Heart left ventricle (tissue), 16 donors: ENCODE measurements at places on chromosomes 4 and X. TPM values are rescaled to one million over a fixed set of nuclear protein-coding genes. Genes with fewer than 3 reads are reported as not detected.

Gene RAB39B
- 0.34 TPM for total RNA-seq

Gene SLC34A2
- not detected for total RNA-seq

Gene TRPC3
- 0.14 TPM for total RNA-seq

Gene TRO
- 2.5 TPM for total RNA-seq

Gene INPP4B
- 128 TPM for total RNA-seq

Gene SPARCL1
- 578 TPM for total RNA-seq

Gene P2RY10
- 1.8 TPM for total RNA-seq

Gene USP26
- not detected for total RNA-seq

DNA sequence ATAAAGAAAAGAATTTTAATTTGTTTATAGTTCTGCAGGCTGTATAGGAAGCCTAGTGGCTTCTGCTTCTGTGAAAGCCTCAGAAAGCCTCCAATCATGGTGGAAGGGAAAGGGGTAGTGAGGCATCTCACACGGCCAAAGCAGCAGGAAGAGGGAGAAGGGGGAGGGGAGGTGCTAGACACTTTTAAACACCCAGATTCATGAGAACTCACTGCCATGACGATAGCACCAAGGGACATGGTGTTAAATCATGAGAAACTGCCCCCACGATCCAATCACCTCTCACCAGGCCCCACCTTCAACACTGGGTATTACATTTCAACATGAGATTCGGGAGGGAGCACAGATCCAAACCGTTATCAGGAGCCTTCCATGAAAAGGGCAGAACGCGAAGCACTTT lies 18.1 kb downstream of the SMIM31 start:
- no peaks in the 10 kb centered on the region for H3K27me3 ChIP-seq
- H3K36me3 ChIP-seq, result no peaks in the 10 kb centered on the region
- H3K27ac ChIP-seq, result no peak overlapping the region
- no peak overlapping the region for H3K4me3 ChIP-seq
- no peaks in the 10 kb centered on the region for H3K4me1 ChIP-seq

DNA sequence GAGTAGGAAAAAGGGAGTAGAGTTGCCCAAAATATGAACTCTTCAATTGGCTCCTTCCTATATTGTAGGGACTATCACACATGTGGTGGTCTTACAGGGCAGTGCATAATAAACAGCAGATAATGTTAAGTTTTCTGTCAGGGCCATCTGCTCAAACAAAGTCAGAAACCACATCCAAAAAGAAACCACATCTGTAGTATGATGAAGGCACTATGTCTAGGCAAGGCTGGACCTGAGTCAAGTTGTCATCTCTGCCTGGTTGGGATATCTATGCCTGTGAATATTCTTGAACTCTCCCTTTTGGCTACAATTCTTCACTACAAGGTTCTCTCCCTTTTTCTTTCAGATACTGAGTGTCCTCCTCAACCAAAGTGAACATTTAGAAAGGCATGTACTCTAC lies 109.4 kb upstream of the C1GALT1C1 start:
- no peak overlapping the region for H3K4me3 ChIP-seq
- H3K27ac ChIP-seq, result no peak overlapping the region
- DNase-seq, result no peak
- H3K36me3 ChIP-seq, result no peaks in the 10 kb centered on the region

DNA sequence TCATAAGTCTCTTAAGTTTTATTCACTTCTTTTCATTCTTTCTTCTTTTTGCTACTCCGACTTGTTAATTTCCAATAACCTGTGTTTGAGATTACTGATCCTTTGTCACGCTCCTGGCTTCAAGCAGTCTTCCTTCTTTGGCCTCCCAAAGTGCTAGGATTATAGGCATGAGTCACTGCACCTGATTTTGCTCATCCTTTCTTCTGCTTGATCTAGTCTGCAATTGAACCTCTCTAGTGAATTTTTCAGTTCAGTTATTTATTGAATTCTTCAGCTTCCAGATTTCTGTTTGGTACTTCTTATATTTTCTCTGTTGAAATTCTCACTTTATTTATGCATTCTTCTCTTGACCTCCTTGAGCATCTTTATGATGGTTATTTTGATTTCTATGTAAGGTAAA lies 38.6 kb upstream of the SYTL5 start:
- H3K36me3 ChIP-seq, result no peaks in the 10 kb centered on the region
- no peaks in the 10 kb centered on the region for H3K27me3 ChIP-seq
- DNase-seq, result no peak
- no peak overlapping the region for H3K4me3 ChIP-seq

DNA sequence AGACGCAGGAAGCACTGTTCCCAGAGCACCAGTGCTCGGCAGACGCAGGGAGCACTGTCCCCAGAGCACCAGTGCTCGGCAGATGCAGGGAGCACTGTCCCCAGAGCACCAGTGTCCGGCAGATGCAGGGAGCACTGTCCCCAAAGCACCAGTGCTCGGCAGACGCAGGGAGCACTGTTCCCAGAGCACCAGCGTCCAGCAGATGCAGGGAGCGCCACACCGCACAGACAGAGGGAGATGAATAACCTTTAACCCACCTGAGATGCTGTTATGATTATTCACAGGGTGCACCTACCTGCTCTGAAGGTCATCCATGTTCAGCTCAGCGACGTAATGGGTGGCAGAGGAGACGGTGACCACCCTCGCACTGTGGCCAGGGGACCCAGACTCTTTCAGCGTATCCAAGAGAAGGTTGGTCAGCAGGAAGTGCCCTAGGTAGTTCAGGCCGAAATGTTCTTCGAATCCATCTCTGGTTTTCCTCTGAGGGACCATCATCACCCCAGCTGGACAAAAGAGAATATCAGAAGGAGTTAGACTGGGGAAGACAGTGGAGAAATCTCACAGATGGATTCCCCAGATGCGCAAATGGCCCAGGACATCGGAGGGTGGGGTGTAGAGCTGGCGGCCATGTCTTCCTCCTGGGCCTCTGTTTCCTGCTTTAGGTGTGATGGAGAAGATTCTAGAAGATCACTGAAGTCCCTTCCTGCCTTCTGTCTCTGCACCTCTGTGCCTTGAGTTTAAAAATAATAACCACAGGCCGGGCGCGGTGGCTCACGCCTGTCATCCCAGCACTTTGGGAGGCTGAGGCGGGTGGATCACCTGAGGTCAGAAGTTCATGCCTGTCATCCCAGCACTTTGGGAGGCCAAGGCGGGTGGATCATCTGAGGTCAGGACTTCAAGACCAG lies 234.1 kb downstream of the DHRSX start:
- no peaks in the 10 kb centered on the region for H3K4me1 ChIP-seq
- H3K36me3 ChIP-seq, result no peaks in the 10 kb centered on the region
- H3K4me3 ChIP-seq, result no peak overlapping the region
- no peak for DNase-seq
- no peak overlapping the region for H3K27ac ChIP-seq

DNA sequence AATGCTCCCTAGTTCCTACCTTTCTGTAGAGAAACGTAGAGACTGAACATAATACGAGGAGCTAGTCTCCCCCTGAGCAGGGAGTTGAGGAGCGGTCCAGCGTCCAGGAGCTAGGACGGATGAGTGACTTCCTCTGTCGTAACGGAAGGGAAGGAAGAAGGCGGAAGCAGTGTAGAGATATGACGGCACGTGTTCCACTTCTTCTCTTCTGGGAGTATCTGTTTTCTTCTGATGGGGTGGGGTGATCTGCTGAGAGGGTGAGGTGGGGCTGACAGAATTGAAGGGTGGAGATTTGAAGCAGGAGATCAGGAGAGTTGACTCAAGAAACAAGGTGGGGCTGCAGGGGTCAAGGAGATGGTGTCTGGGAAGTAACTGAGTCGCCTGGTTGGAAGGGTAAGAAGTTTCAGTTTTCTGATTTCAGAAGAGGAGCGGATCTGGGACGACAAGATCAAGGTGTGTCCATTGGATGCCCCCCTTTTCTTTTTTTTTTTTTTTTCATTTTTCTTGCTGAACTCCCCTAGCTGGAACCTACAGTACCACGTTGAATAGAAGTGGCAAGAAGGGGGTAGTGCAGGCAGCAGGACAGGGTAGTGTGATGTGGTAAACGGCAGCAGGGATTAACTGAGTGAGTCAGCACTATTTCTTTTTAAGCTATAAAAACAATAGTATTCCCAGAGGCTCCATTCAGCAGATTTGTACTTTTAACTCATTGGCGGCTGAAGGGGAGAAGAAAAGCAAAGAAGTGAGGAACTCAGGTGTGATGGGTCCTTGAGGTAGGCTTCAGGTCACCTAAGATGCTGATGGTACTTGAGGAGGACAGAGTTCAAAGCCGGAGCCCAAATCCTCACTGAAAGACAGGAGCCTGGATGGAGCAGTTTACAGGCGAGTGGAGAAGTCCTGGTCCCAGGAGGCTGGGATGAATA lies 50.8 kb upstream of the SETD7 start:
- H3K4me1 ChIP-seq, result no peaks in the 10 kb centered on the region
- H3K4me3 ChIP-seq, result no peak overlapping the region
- no peak overlapping the region for H3K27ac ChIP-seq
- H3K36me3 ChIP-seq, result no peaks in the 10 kb centered on the region
- no peaks in the 10 kb centered on the region for H3K27me3 ChIP-seq

- H3K4me1 ChIP-seq, result no peaks in the 10 kb centered on the region
- DNase-seq, result no peak
- H3K4me3 ChIP-seq, result no peak overlapping the region
- no peaks in the 10 kb centered on the region for H3K27me3 ChIP-seq
- no peak overlapping the region for H3K27ac ChIP-seq
Observed at GRCh38 chr4:71141125-71141524, 147.7 kb downstream of the DCK start.

DNA sequence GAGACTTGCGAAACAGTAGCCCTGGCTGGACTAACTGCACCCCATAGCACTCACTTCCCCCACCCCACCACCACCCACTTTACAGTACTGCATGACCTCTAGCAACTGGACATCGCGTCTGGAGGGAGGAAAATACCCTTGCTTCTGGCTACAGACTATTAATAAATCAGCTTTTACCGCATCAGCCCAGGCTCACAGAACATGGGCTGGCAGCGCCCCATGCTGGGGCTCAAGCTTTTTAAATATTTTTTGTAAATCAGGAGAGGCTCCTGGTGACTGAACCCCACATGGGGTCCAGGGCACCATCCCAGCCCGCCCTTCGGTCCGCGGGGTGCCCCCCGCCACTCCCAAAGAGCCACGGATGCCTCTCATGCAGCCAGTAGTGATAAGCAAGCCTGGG lies 2.7 kb downstream of the HS6ST2 start:
- no peaks in the 10 kb centered on the region for H3K27me3 ChIP-seq
- no peak for DNase-seq
- no peaks in the 10 kb centered on the region for H3K36me3 ChIP-seq
- no peak overlapping the region for H3K27ac ChIP-seq
- no peaks in the 10 kb centered on the region for H3K4me1 ChIP-seq
- no peak overlapping the region for H3K4me3 ChIP-seq

DNA sequence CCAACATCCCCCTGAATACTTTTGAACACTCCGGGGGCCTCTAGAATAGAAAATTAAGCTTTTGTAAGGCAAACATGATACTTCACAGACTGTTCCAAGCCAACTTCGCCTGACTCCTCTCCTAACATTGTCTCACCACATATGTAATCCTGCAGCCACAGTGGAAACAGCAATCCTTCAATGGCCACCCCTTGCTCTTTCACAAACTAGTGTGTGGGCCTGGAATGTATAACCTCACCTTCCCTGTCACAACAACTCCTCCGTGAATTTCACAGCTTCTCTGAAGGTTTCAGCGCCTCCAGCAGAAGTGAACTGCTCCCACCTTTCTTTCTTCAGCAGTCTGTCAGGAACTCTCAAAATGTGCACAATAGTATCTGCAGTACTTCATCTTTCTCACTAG lies 185.1 kb downstream of the ADGRL3 start:
- H3K36me3 ChIP-seq, result no peaks in the 10 kb centered on the region
- H3K27me3 ChIP-seq, result no peaks in the 10 kb centered on the region
- H3K27ac ChIP-seq, result no peak overlapping the region
- H3K4me3 ChIP-seq, result no peak overlapping the region
- no peaks in the 10 kb centered on the region for H3K4me1 ChIP-seq

DNA sequence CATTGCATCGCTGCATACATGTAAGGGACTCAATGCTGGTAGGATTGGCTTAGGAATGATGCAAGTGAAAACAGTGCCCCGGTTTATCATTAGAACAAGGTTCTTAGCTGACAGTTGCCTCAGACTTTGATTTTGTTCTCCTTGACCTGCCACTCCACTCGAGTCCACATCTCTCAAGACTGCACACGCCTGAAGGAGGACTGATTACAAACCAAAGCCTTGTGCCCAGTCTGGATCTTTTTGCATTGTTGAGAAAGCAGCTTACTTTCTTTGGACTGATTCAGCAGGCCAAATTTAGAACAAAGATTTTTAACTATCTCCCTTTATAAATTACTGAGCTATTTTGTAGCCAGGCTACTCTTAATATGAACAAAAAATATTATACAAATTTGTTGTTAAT lies 125.6 kb downstream of the PTTG2 start:
- no peak overlapping the region for H3K4me3 ChIP-seq
- H3K36me3 ChIP-seq, result peaks cover 21% of the 10 kb centered on the region
- DNase-seq, result no peak

- H3K36me3 ChIP-seq, result no peaks in the 10 kb centered on the region
- DNase-seq, result no peak
- H3K27me3 ChIP-seq, result no peaks in the 10 kb centered on the region
Observed at GRCh38 chr4:26034849-26035248, 120.8 kb downstream of the SMIM20 start.

- no peak overlapping the region for H3K27ac ChIP-seq
- no peaks in the 10 kb centered on the region for H3K4me1 ChIP-seq
- DNase-seq, result no peak
- H3K27me3 ChIP-seq, result peaks cover 11% of the 10 kb centered on the region
Observed at GRCh38 chrX:149453906-149454822, 50.9 kb downstream of the IDS start.

GRCh38 chrX:34749896-34750295 lies 92.8 kb upstream of the TMEM47 start:
- H3K27me3 ChIP-seq, result no peaks in the 10 kb centered on the region
- no peak overlapping the region for H3K27ac ChIP-seq
- DNase-seq, result no peak
- H3K36me3 ChIP-seq, result no peaks in the 10 kb centered on the region
- no peaks in the 10 kb centered on the region for H3K4me1 ChIP-seq

DNA sequence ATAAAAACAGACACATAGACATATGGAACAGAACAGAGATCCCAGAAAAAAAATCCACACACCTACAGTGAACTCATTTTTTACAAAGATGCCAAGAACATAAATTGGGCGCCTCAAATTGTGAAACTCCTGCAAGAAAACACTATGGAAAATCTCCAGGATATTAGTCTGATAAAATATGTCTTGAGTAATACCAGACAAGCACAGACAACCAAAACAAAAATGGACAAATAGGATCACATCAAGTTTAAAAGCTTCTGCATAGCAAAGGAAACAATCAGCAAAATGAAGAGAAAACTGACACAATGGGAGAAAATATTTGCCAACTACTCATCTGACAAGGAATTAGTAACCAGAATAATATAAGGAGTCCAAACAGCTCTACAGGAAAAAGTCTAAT lies 337.3 kb upstream of the DIPK2B start:
- H3K36me3 ChIP-seq, result no peaks in the 10 kb centered on the region
- H3K27me3 ChIP-seq, result no peaks in the 10 kb centered on the region
- DNase-seq, result no peak
- H3K4me1 ChIP-seq, result no peaks in the 10 kb centered on the region

DNA sequence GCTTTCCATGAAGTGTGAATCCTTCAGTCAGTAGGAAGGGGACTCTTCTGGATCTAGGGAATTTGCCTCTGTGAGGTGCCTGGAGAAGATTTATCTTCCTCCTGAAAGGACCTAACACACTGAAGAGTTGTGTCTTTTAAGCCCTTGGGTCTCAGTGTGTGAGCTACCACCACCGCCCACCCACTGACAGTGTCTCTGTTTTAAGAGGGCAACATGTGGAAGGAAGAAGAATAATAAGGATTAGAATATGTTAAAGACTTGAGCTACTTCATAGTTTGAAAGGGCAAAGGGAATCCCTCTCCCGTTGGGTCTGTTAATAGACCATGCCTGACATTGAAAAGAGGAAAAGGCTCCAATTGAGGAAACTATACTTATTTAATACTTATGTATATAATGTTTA lies 64.3 kb upstream of the TLR2 start:
- H3K27ac ChIP-seq, result no peak overlapping the region
- no peaks in the 10 kb centered on the region for H3K4me1 ChIP-seq
- peaks cover 83% of the 10 kb centered on the region for H3K36me3 ChIP-seq
